SHP77 (cell line): ENCODE measurements at places on chromosomes 6 and 20.
A peak's percentile ranks its signal among the peaks of the same experiment; 100 is the strongest.

GRCh38 chr6:15549371-15549770, 113.5 kb downstream of the DTNBP1 start:
- no peak for DNase-seq

DNA sequence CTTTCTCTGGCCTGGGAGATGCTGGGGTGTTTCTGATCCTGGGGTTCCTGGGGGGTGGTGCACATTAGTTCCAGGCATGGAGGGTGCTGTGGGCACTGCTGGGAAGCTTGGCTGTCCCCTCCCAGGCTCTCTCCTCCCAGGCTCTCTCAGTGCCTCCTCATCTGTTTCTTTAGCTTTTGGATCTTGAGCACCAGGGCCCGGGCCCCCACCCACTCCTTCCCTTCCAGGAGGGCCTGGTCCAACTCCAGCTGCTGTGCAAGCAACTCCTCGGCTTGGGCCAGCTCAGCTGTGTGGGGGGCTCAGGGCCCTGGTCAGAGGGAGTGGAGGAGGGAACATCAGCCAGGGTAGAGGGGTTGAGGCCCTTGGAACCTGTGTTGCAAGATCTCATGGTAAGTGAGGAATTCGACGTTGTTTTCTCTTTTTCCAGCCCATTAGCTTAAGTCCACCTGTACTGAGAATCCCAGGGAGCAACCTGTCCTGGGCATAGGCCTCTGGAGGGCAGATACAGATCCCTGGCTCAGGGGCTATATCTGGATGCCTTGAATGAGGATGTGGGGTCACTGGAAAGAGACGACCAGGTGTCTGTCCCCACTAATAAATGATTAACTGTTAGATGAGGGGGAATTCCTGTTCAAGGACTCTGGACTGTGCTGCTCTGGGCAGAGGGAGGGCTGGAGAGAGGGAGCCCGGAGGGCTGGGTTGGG, 34.5 kb upstream of the HLA-A start:
- no peak for DNase-seq

DNA sequence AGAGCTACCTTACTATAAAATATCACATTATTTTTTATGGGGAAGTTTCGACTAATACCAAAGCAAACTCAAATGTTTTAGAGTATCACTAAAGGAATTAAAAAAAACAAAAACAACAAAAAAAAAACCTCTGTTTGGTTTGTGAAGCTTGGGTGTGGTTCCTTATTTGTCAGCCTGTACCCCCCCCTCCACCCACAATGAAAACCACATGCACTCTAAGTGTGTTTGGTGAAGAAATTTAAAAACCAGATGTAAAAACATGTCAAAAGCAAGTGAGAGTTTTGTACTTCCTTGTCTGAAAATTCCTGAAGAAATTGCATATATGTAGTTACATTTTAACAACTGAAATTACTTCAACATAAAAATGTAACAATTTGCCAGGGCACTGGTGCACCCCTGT, 3.1 kb downstream of the STK38 start:
- DNase-seq, result no peak

DNA sequence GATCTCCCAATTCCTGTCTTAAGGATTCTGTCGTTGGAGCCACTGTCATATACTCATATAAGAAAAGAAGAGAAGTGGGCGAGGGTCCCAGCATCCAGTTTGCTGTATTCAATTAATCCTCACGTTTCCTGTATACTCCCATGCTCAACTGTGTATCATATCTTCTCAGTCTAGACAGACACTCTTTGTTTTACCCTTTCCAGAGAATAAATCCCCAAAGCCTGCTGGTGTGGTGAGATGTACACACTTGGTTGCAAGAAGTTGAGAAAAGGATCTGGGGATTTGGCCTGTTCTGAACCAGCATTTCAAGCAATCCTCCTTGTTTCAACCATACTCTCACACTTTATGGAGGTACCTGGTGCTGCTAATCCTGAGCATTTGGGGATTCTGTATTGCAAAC, 3.1 kb downstream of the TPMT start:
- no peak for DNase-seq

DNA sequence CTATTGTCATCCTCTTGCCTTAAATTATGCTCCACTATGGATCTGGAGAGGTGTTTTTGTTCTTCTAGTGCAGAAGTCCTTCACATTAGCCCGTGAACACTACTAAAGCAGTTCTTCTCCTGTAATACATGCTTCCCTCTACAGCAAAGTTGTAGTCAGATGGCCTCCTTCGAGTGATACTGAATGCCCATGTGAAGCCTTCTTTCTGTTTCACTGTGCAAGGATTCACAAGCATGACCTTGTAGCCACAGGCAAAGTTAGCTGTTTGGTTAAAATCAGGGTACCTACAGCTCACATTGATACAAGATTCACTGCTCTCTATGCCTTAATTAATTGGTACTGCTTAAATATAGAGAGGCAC, 47.6 kb downstream of the ARHGAP18 start:
- DNase-seq, result no peak

DNA sequence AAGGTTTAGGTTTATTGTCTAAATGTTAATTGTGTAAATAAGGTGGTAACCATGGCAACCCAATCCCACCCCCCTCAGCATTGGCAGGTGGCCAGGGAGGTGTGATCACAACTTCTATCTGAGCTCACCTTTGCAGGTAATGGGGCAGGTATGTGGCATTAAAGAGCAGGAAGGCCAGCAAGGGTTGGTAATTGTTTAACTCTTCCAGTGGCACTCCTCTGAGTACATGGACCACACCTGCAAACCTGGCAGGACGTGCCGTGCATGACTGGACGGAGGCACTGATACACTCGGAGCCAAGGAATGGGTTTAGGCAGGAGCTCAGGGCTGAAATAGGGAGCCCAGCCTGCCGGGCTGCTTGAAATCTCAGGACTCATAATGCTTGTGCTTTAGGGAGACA, 107.0 kb upstream of the BMP2 start:
- DNase-seq, result no peak

- DNase-seq, result no peak
These were observed 162.5 kb upstream of the CITED2 start for GRCh38 chr6:139536751-139537617.

GRCh38 chr6:156231026-156231765, 546.0 kb upstream of the ARID1B start:
- DNase-seq, result no peak

- DNase-seq, result peak; percentile 66
These were observed 82.4 kb upstream of the TAB2 start for GRCh38 chr6:149235130-149235561.

- peak; percentile 17 for DNase-seq
These were observed 47.1 kb downstream of the DST start for GRCh38 chr6:56595490-56596122.

DNA sequence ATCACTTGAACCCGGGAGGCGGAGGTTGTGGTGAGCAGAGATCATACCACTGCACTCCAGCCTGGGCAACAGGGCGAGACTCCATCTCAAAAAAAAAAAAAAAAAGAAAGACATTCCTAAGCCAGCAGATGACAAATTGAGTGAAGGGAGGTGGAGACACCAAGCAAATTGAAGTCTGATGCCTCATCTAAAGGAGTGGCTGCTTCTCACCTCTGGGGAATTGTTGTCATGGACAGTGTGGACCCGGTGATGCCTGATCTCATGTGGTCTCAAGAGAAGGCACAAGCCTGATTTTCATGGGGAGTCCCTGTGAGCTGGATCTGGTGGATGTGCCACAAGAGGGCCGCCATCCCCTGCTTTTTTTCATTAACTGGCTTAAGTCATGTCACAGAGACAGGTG, 272.0 kb downstream of the ZNF217 start:
- no peak for DNase-seq

- DNase-seq, result no peak
These were observed 86.0 kb upstream of the SLC2A12 start for GRCh38 chr6:134138226-134138975.

GRCh38 chr6:158863646-158864045, 44.5 kb upstream of the EZR start:
- no peak for DNase-seq

DNA sequence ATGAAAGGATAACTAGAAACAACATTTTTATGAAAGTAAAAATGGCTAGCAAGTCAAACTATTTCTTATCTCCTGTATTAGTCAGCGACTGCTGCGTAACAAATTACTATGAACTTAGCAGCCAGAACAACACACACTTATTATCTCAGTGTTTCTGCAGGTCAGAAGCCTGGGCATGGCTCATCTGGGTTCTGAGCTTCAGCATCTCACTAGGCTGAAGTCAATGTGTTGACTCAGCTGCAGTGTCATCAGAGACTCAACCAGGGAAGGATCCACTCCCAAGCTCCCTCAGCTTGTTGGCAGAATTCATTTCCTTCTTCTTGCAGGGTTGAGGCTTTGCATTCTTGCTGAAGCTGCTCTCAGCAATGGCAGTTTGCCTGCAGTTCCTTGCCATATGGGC, 33.2 kb upstream of the IGF2R start:
- DNase-seq, result no peak
